Activated CD4-positive, CD25-positive, alpha-beta regulatory T cell treated with anti-CD3 and anti-CD28 coated beads, Interleukin-2, amount 50 U/mL, for 16 hours (primary cell): ENCODE measurements at places on chromosomes 5 and 9.

DNA sequence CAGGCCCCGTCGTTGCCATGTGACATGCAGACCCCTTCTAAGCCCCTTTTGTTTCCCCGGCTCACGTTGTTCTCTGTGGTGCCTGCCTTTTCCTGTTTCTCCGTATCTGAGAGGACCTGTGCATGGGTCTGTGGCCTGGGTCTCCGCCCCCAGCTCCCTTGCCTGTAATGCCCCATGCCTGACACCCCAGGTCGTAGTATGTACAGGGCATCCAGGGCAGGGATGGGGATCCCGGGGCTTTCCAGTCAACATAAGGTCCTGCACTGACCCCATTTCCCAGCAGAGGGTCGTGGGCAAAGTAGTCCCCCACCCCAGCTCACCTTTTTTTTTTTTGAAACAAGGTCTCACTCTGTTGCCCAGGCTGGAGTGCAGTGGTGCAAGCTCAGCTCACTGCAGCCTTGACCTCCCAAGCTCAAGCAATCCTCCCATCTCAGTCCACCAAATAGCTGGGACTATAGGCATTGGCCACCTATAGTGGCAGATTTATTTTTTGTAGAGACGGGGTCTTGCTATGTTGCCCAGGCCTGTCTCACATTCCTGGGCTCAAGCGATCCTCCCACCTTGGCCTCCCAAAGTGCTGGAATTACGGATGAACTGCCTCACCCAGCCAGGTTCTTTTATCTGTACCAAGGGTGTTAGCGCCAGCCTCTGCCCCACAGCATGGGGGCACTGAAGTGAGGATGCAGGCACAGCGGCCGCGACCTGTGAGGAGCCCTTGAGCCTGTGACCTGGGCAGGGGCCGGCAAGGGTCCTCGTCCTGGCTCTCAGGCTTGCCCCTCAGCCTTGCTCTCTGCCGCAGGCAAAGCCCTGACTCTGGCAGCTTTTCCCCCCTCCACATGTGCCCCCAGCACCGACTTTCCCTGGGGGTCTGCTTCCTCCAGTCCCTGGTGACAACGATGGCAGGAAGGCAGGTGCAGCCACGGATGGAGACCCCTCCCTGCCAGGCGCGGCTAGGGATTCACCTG is 19.1 kb upstream of the QSOX2 start:
- DNase-seq = no peak

- DNase-seq = no peak
Observed at GRCh38 chr9:88757406-88758010, 222.5 kb downstream of the NXNL2 start.

GRCh38 chr5:4058899-4059298 is 463.3 kb downstream of the IRX1 start:
- DNase-seq = no peak

DNA sequence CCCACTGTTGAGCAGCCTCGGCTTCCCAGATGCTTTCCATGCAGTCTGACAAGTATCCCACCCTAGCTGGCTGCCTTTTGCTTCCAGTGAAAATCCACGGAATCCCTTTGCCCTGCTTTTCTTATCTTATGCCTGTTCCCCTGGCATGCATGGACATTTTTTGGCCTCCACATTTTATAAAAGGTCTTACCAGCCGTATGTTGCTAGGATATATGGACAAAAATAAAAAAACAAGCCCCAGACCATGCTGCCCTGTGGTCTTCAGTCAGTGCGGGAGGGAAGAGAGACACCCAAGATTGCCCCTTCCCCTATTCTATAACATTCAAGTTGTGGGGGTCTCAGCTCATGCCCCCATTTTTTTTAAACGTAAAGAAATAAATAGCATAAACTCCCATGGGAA is 129.6 kb downstream of the COL23A1 start:
- DNase-seq = no peak
